Natural killer cell treated with Interleukin-12 subunit alpha and Interleukin-12 subunit beta and Interleukin-15 and Interleukin-18, amount 100 ng/mL, for 72 hours (primary cell): ENCODE measurements at places on chromosomes 1 and 21. TPM values are rescaled to one million over a fixed set of nuclear protein-coding genes. Genes with fewer than 3 reads are reported as not detected.
A peak's percentile ranks its signal among the peaks of the same experiment; 100 is the strongest.

IL19 gene
- not detected for total RNA-seq

AMY1C gene
- total RNA-seq, result not detected

IGSF21 gene
- not detected for total RNA-seq

PGLYRP4 gene
- not detected for total RNA-seq

IL22RA1 gene
- not detected for total RNA-seq

SLC5A3 gene
- 36.1 TPM for total RNA-seq

SYT14 gene
- total RNA-seq, result not detected

PRAMEF10 gene
- not detected for total RNA-seq

SPOCD1 gene
- total RNA-seq, result not detected

GNAT2 gene
- total RNA-seq, result 0.64 TPM

ARTN gene
- not detected for total RNA-seq

CYB561D1 gene
- total RNA-seq, result 13.1 TPM

RABIF gene
- 18.5 TPM for total RNA-seq

- no peak for DNase-seq
These were observed 162.0 kb upstream of the C21orf91 start for GRCh38 chr21:17981060-17981740.

- no peak for DNase-seq
These were observed 68.5 kb downstream of the GPATCH2 start for GRCh38 chr1:217562229-217562878.

- DNase-seq, result no peak
These were observed 260.8 kb upstream of the RRP15 start for GRCh38 chr1:218024211-218024720.

- DNase-seq, result no peak
These were observed 535 bp downstream of the SETD4 start for GRCh38 chr21:36059823-36060158.

DNA sequence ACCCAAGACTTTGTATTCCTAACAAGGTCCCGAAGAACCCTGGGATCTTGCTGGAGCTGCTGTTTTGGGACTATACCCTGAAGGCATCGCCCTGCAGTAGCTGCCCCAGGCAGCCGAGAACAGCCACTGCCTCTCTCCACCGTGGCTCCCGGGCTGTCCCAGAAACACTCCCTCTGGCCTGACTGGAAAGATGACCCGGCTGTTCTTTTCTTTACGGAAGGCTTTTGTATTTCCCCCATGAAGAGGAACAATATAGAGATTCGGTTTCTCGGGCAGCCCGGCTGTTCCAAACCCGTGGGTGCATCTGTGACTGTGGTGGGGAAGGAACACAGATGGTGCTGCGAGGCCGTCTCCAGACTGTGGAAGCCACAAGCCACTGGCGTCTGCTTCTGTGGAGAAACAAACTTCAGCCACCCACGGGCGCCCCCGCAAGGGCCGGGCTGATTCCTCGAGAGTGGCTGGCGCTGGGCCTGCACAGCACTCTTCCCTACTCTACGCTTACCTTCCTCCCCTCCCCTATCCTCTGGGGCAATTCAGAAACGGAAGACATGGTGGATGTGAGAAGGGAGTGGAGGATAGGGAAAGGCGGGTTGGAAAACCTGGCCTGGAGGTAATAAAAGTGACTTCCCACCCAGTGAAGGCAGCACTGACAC, 33.7 kb upstream of the VASH2 start:
- DNase-seq, result no peak

- no peak for DNase-seq
These were observed 82.4 kb upstream of the CD1D start for GRCh38 chr1:158098256-158098655.

GRCh38 chr1:234866007-234866866, 256.3 kb upstream of the IRF2BP2 start:
- DNase-seq, result peak; percentile 89

DNA sequence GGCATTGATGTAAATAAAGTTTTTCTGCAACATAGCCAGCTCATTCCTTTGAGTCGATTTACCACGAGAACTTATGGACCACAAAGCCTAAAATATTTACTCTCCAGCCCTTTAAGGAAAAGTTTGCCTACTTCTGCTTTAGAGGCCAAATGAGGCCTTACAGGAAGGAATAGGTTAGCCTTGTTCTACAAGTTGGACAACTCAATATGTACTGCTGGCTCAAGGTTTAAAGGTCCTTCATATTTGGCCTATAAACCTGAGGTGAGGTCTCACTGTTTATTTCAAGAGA, 144.5 kb upstream of the DNAH14 start:
- DNase-seq, result no peak

DNA sequence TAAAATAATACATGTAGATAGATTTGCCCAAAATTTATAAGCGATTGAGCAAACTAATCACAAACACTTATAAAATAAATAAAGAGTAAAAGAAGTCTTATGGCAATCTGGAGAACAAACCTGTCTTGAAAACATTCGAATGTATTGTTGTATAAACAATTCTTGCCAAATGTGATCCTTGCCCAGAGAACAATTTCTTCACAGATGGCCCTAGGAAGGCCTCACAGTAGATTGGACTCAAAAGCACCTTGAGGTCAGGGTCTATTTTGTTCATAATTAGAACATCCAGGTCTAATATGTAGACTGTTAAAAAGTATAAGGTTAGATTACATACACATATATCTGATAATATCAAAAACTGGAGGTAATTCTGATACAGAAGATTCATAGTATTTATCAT, 202.4 kb downstream of the KCNT2 start:
- DNase-seq, result no peak

- no peak for DNase-seq
These were observed 3.1 kb upstream of the ADARB1 start for GRCh38 chr21:45071078-45071873.

DNA sequence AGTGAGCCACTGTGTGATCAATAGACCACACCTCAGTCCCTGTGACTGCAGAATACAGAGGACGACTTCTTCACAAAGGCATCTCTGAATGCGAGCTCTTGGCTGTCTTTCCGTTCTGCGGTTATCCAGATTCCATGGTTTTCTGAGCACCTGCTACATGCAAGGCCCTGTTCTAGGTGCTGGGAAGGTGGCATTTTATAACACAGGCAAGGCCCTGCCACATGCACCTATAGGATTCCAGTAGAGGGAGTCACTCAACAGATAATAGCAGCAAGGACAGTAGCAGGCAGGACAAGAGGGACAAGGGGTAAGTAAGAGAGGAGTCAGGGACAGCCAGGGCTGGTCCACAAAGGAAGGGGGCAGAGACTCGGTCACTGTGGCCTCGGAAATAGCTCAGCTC, 9.0 kb downstream of the URB1 start:
- no peak for DNase-seq

- no peak for DNase-seq
These were observed 965.2 kb downstream of the TTLL7 start for GRCh38 chr1:83033682-83034081.

- no peak for DNase-seq
These were observed 1.1 kb upstream of the ABCD3 start for GRCh38 chr1:94416901-94417727.

GRCh38 chr1:159196543-159196942, 8.1 kb upstream of the ACKR1 start:
- no peak for DNase-seq

DNA sequence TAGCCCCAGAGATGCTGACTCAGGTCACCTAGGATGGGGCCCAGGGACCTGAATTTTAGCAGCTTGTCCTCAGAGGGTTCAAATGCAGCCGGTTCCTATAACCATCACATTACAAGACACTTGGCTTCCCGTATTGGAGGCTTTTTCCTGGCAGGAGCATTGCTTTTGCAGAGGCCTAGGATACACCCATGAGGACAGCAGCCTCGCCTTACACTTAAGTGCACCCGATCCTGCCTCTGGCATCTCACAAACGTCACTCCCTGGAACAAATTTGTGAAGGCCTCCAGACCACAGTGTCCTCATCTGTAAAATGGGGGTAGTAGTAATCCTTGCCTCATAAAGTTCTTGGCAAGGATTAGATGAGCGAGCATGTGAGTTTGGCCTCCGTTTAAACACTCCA, 130.0 kb downstream of the KAZN start:
- DNase-seq, result no peak

- no peak for DNase-seq
These were observed 55.3 kb downstream of the RIMS3 start for GRCh38 chr1:40610156-40610555.

GRCh38 chr1:19737104-19737825, 62.5 kb downstream of the TMCO4 start:
- DNase-seq, result no peak

DNA sequence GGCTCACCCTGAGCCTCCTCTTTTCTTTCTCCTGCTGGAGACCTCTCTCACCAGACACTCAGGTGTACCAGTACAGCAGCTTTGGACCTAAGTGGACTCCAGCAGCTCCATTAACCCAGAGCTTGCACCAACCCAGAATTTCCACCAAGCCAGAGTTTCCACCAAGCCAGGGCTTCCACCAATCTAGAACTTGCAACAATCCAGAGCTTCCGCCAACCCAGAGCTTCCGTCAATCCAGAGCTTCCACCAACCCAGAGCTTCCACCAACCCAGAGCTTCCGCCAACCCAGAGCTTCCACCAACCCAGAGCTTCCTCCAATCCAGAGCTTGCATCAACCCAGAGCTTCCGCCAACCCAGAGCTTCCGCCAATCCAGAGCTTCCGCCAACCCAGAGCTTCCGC, 23.2 kb downstream of the CRYAA start:
- DNase-seq, result no peak

- no peak for DNase-seq
These were observed 120.5 kb downstream of the TMEM53 start for GRCh38 chr1:44553771-44554170.

- no peak for DNase-seq
These were observed 19.4 kb downstream of the EXTL2 start for GRCh38 chr1:100875228-100875627.

DNA sequence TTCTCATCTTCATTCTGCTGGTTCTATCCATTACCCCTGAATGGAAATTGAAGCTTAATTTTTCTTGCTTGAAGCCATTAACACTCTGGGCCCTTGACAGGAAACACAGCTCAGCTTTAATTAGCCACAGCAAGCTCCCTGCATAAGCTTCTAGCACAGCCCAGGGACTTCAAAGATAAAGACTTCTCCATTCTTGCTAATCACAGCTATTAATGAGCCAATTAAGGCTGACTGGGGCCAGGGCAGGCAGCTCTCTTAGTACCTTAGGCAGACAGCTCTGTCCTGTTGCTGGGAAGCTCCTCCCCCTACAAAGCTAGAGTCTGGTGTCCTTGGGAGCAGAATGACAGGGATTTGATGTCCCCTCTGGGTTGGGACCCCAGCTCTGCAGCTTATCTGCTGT, 27.9 kb upstream of the TRABD2B start:
- DNase-seq, result no peak

- DNase-seq, result no peak
These were observed 6.5 kb upstream of the DNM3 start for GRCh38 chr1:171834821-171835220.
